Activated CD4-positive, alpha-beta T cell treated with anti-CD3 and anti-CD28 coated beads, Interleukin-2, amount 10 ng/mL, durations not matched to agents 7 days and 5 days (primary cell): ENCODE measurements at places on chromosomes 1 and 21.

GRCh38 chr1:45926330-45926729 is 122.9 kb downstream of the MAST2 start:
- H3K27ac ChIP-seq: no peak overlapping the region
- no peaks in the 10 kb centered on the region for H3K36me3 ChIP-seq
- H3K27me3 ChIP-seq: no peaks in the 10 kb centered on the region

GRCh38 chr1:8018492-8019228 is 7.4 kb downstream of the ERRFI1 start:
- H3K36me3 ChIP-seq: no peaks in the 10 kb centered on the region
- no peak overlapping the region for H3K27ac ChIP-seq
- no peak overlapping the region for H3K4me3 ChIP-seq
- DNase-seq: no peak

GRCh38 chr1:113931451-113931851 is 2.3 kb downstream of the HIPK1 start:
- no peaks in the 10 kb centered on the region for H3K27me3 ChIP-seq
- H3K36me3 ChIP-seq: peaks cover 32% of the 10 kb centered on the region
- peak overlapping the region; percentile 95 for H3K27ac ChIP-seq
- peak overlapping the region; percentile 86 for H3K4me3 ChIP-seq
- peaks cover 63% of the 10 kb centered on the region for H3K4me1 ChIP-seq
- DNase-seq: peak; percentile 24

DNA sequence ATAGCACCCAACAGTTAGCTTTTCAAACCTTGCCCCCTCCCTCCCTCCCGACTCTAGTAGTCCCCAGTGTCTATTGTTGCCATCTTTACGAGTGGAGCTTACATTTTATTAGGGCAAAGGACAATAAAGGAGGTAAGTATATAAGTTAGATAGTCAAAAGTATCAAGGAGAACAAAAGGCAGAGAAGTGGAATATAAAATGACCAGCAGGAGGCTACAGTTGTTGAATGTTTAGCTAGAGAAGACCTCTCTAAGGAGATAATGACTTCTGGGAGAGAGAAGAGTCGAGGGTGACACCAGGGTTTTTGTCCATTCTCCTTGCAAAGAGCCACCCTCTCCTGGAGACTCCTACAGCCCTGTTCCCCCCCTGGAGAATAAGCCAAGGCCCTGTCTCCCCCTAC is 48.7 kb downstream of the SYT6 start:
- H3K27ac ChIP-seq: no peak overlapping the region
- peaks cover 11% of the 10 kb centered on the region for H3K27me3 ChIP-seq
- H3K4me3 ChIP-seq: no peak overlapping the region
- H3K36me3 ChIP-seq: no peaks in the 10 kb centered on the region
- no peak for DNase-seq

DNA sequence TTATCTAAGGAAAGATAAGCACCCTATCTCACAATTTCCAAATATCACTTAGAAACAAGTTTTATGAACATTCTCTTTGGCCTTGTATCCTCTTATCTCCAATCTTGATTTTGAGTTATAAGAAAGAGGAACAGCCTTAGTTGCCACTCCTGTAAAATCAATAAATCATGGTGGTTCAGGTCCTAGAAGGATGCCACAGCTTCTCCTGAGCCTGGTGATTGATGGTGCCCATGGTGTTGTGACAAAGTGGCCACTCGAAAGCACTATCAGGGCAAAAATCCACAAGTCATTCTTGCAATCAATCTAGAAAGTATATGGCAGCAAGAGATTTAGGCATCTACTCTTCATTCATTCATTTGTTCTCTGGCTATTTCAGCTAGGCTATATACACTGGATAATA is 27.8 kb downstream of the GBP6 start:
- peaks cover 2% of the 10 kb centered on the region for H3K36me3 ChIP-seq
- H3K27me3 ChIP-seq: peaks cover 2% of the 10 kb centered on the region
- H3K27ac ChIP-seq: no peak overlapping the region
- no peak overlapping the region for H3K4me3 ChIP-seq
- H3K4me1 ChIP-seq: no peaks in the 10 kb centered on the region

- no peaks in the 10 kb centered on the region for H3K27me3 ChIP-seq
- DNase-seq: no peak
- H3K36me3 ChIP-seq: no peaks in the 10 kb centered on the region
- no peak overlapping the region for H3K27ac ChIP-seq
- H3K4me1 ChIP-seq: no peaks in the 10 kb centered on the region
- H3K4me3 ChIP-seq: no peak overlapping the region
Observed at GRCh38 chr1:193939585-193939984, 753.2 kb upstream of the B3GALT2 start.

GRCh38 chr1:14689996-14690615 is 91.6 kb downstream of the KAZN start:
- H3K27me3 ChIP-seq: no peaks in the 10 kb centered on the region
- no peak overlapping the region for H3K27ac ChIP-seq
- DNase-seq: no peak
- no peak overlapping the region for H3K4me3 ChIP-seq

DNA sequence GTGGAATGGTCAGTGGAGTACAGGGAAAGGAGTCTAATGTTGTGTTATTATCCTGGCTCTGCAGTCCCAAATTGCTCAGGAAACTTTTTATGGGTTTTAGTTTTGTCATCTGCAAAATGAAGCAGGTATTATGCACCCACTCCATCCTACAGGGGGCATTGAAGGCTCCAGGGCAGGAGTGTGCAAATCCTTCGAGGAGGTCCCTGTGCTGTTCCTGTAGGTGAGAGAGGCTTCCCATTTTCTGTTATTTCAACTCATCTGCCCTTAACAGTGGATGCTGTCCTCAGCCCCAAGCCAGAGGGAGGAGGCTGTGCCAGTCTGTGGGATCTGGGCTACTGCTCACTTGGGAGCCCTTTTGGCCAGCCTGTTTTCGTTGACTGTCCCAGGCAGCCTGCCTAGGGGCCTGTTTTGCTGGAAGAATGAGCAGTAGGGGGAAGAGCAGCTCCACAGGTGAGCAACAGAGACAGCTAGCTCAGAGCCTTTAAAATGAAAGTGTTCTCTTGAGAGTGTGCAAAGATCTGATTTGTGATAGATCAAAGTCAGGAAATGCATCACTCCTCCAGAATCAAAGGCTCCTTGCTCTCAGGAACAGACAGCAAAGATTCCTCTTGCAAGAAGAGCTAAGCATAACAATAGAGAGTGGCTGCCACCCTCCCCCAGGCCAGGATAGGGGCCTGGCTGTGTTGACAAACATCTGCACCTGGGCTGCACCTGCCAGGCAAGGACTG is 317.6 kb upstream of the PROX1 start:
- no peaks in the 10 kb centered on the region for H3K36me3 ChIP-seq
- H3K27me3 ChIP-seq: no peaks in the 10 kb centered on the region
- H3K4me3 ChIP-seq: no peak overlapping the region
- no peak overlapping the region for H3K27ac ChIP-seq
- peak; percentile 22 for DNase-seq

- DNase-seq: no peak
- H3K27me3 ChIP-seq: no peaks in the 10 kb centered on the region
- H3K4me3 ChIP-seq: no peak overlapping the region
- H3K36me3 ChIP-seq: peaks cover 33% of the 10 kb centered on the region
- no peak overlapping the region for H3K27ac ChIP-seq
- peaks cover 7% of the 10 kb centered on the region for H3K4me1 ChIP-seq
Observed at GRCh38 chr1:37867784-37868183, 8.4 kb upstream of the MTF1 start.

- peaks cover 61% of the 10 kb centered on the region for H3K36me3 ChIP-seq
- no peak overlapping the region for H3K27ac ChIP-seq
- no peak overlapping the region for H3K4me3 ChIP-seq
- DNase-seq: no peak
- H3K27me3 ChIP-seq: no peaks in the 10 kb centered on the region
- H3K4me1 ChIP-seq: peaks cover 27% of the 10 kb centered on the region
Observed at GRCh38 chr1:30955448-30956015, 47.0 kb upstream of the SDC3 start.

- no peak overlapping the region for H3K27ac ChIP-seq
- no peaks in the 10 kb centered on the region for H3K36me3 ChIP-seq
- H3K4me1 ChIP-seq: no peaks in the 10 kb centered on the region
- DNase-seq: no peak
- peaks cover 24% of the 10 kb centered on the region for H3K27me3 ChIP-seq
Observed at GRCh38 chr1:38071312-38072256, 25.0 kb upstream of the POU3F1 start.

- H3K4me3 ChIP-seq: peak overlapping the region; percentile 99
- H3K27me3 ChIP-seq: no peaks in the 10 kb centered on the region
- peaks cover 79% of the 10 kb centered on the region for H3K4me1 ChIP-seq
- DNase-seq: no peak
Observed at GRCh38 chr1:12168451-12169160, 1.8 kb downstream of the TNFRSF1B start.

DNA sequence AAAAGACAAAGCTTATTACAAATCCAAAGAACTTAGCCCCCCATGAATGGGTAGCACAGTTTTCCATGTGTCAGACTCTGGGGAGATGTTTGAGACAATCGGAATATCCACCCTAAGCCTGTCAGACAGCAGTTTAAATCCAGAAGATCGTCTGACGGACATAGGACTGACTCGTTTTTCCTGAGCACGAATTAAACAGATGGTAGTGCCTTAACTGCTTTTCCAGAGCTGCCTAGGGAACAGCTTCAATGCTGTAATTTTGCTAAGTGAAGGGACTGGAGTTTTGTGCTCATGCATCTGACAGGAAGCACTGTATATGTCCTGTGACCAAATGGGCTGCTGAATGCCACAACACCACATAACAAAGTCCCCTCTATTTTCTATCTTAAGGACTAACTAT is 48.6 kb downstream of the PCNX2 start:
- H3K4me3 ChIP-seq: no peak overlapping the region
- H3K27me3 ChIP-seq: no peaks in the 10 kb centered on the region
- peaks cover 10% of the 10 kb centered on the region for H3K4me1 ChIP-seq
- H3K36me3 ChIP-seq: peaks cover 43% of the 10 kb centered on the region
- DNase-seq: no peak

DNA sequence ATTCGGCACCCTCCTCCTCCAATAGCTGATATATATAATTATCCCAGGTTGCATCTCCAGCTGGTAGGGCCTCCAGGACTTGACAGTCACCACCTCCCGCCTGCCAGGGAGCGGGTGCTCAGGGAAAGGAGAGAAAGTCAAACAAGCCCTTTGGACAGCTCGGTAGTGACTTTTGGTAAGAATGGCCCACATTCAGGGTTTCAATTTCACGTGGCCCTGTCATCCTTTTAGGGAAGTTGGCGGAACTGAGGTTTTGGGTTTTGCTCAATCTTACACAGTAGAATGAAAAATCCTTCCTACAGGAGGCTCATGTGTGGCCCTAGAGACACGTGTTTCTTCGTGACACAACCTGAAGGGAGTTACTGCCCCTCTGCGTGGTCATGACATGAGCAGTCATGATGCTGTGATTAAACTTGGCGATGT is 44.2 kb downstream of the CAPN8 start:
- H3K27ac ChIP-seq: no peak overlapping the region
- no peaks in the 10 kb centered on the region for H3K36me3 ChIP-seq
- peaks cover 2% of the 10 kb centered on the region for H3K4me1 ChIP-seq
- no peak overlapping the region for H3K4me3 ChIP-seq

- H3K36me3 ChIP-seq: no peaks in the 10 kb centered on the region
- DNase-seq: no peak
- H3K27me3 ChIP-seq: no peaks in the 10 kb centered on the region
- H3K4me3 ChIP-seq: no peak overlapping the region
Observed at GRCh38 chr1:178494569-178494971, 2.2 kb downstream of the CLEC20A start.

DNA sequence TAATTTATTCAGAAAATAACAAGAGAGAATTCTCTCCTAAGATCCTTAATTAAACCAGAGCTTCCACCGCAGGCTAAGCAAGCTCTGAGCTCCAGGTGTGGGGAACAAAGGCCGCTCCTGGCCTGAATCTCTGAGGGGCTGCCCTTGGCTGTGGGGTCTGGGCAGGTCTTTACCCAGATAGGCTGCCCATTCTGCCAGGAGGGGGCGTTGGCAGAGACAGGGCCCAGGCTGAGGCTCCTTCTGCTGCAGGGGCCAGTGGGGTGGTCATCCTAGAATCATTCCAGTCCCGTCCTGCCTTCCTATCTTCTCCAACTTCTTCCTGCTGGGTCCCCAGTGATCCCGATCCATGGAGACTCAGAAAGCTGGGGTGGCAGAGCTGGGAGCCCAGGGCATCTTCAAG is 82.9 kb upstream of the POU3F1 start:
- DNase-seq: no peak
- H3K36me3 ChIP-seq: no peaks in the 10 kb centered on the region
- H3K4me1 ChIP-seq: no peaks in the 10 kb centered on the region
- peaks cover 24% of the 10 kb centered on the region for H3K27me3 ChIP-seq
- no peak overlapping the region for H3K27ac ChIP-seq

GRCh38 chr1:227417756-227418480 is 99.6 kb upstream of the CDC42BPA start:
- H3K4me1 ChIP-seq: no peaks in the 10 kb centered on the region
- H3K27me3 ChIP-seq: peaks cover 8% of the 10 kb centered on the region
- no peaks in the 10 kb centered on the region for H3K36me3 ChIP-seq
- no peak overlapping the region for H3K4me3 ChIP-seq
- H3K27ac ChIP-seq: no peak overlapping the region

- peaks cover 65% of the 10 kb centered on the region for H3K4me1 ChIP-seq
- peaks cover 40% of the 10 kb centered on the region for H3K36me3 ChIP-seq
Observed at GRCh38 chr21:33975548-33976081, 60.0 kb upstream of the ATP5PO start.

- H3K27me3 ChIP-seq: peaks cover 9% of the 10 kb centered on the region
- H3K27ac ChIP-seq: no peak overlapping the region
- DNase-seq: no peak
- no peak overlapping the region for H3K4me3 ChIP-seq
- no peaks in the 10 kb centered on the region for H3K36me3 ChIP-seq
Observed at GRCh38 chr1:9833632-9834031, 9.9 kb upstream of the CLSTN1 start.

DNA sequence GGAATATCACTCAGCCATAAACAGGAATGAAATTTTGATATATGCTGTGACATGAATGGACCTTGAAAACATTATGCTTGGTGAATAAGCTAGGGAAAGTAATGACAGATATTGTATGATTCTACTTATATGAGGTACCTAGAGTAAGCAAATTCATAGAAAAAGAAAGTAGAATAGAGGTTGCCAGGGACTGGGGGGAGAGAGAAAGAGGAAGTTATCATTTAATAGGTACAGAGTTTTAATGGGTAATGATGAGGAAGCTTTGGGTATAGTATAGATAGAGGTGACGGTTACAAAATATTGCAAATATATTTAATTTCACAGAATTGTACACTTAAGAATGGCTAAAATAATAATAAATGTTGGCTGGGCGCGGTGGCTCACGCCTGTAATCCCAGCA is 31.2 kb upstream of the ENSA start:
- H3K4me3 ChIP-seq: no peak overlapping the region
- no peak overlapping the region for H3K27ac ChIP-seq
- H3K36me3 ChIP-seq: peaks cover 33% of the 10 kb centered on the region
- H3K4me1 ChIP-seq: peaks cover under 1% of the 10 kb centered on the region
- no peak for DNase-seq
- no peaks in the 10 kb centered on the region for H3K27me3 ChIP-seq

DNA sequence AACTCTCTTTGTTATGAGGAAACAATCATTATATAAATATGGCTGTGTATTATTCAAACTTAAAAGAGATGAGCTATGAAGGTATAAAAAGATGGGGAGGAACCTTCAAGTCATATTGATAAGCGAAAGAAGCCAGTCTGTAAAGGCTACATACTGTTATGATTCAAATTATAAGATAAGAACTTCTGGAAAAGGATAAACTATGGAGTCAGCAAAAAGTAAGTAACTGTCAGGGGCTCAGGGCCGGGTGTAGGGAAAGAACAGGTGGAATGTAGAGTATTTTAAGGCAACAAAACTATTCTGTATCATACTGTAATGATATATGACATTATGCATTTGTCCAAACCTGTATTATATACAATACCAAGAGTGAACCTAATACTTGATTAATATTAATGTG is 573.1 kb upstream of the ZRANB2 start:
- no peak overlapping the region for H3K4me3 ChIP-seq
- no peak for DNase-seq
- H3K27ac ChIP-seq: no peak overlapping the region
- no peaks in the 10 kb centered on the region for H3K36me3 ChIP-seq
- no peaks in the 10 kb centered on the region for H3K4me1 ChIP-seq
